Trophoblast cell (in vitro differentiated cells and primary cell): ENCODE measurements at places on chromosomes 5 and 9.

- no peak for DNase-seq
These were observed 356.8 kb upstream of the CHD1 start for GRCh38 chr5:99285606-99286005.

GRCh38 chr5:89313804-89314588 is 431.0 kb upstream of the MEF2C start:
- DNase-seq: no peak

- peak; percentile 17 for DNase-seq
These were observed 2.7 kb downstream of the RPL37 start for GRCh38 chr5:40832345-40832744.

DNA sequence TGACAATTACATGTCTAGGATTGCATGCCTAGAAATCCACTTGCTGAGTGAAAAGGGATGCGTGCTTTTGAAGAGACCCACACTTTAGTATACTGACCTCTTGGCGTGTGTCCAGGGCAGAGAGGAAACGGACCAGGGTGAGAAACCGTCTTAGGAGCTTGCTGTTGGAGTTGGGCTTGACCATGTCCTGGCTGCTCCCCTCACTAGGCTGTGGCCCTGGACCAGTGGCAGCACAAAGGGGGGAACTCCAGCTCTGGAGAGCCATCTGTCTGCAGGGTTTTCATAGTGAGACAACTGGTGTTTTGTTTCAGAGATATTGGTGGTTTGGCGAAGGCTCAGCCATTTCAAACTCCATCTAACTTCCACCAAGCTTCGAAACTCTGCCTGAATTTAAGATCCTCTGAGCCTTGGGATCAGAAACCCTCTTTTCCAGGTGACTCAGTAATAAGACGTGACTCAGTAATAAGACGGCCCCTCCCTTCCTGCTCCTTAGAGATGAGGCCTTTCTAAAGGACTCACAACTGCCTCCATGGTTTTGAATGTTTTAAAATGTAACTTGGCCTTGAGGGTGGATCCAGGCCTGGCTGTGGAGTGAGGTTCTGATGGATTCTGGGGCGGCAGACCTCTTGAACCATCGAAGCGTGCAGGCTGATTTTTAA is 165.8 kb downstream of the MELK start:
- no peak for DNase-seq

DNA sequence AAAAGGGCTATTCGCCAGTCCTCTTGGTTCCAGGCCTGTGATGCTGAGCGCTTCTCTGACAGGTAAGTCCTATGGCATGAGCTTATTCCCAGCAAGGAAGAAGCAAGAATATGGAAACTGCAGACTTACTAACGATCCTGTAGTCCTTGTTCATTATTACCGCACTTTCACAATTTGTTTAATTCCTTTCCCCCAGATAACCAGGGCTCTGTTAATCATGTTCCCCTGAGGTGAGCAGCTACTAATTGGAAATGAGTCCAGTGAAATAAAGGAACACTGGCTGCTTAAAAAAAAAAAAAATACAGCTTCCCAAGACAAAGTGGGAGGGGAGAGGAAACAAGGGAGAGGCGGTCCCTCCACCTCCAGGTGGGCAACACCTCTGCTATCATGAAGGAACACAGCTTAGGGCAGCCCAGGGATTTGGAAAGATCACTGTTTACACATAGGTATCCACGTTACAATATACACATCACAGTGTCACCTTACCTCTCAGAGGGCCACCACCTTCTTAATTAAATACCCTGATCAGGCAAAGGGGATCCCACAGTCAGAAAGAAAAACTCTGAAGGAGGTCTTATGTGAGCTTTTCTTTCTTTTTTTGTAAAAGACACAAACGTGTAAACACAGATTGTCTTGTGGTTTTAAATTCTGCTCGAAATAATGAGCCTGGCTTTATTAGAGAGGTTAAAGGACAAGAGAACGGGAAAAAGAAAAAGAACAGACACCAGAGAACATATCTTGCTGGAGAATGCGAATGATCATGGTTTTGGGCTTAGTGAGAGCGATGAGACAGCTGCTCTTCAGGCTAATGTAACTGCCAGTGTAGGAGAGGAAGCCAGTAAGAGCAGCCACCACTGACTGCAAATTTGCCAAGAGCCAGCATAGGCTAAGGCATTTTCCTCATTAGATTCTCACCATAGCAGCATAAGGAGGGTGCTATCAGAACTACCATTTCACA is 258.6 kb downstream of the CRB2 start:
- no peak for DNase-seq

DNA sequence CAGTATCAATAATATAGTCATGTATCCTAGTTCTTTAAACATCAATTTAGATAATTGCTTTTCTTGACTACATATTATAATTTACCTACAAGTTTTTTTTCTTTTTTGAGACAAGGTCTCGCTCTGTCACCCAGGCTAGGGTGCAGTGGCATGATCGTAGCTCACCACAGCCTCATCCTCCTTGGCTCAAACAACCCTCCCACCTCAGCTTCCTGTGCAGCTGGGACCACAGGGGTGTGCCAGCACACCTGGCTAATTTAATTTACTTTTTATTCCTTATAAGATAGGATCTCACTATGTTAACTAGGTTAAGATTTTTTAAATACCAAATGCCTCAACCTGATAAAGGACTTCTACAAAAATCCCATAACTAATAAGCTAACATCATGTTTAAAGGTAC is 21.1 kb downstream of the UIMC1 start:
- no peak for DNase-seq

DNA sequence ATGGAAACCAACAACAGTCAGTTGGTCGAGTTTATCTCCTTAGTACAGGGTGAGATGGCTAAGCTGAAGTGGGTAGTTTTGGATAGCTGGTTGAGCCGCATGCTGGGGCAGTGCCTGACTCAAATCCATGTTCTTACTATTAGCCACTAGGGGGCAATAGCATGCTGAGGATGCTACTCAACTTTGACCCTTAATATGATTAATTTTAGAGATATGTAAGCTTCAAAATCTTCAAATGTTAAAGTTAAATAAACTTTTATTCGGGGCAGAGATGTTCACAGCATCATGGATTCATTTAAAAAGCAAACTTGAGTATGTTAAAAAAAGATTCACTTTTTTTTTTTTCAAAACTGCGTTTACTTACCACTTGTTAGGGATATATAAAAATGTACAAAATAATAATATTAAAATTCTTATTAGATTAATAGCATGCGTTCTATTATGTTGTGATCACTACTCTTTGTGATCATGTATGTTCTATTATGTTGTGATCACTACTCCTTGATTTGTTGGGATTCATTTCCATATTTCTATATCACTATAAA is 57.0 kb downstream of the C9orf153 start:
- DNase-seq: peak; percentile 70

DNA sequence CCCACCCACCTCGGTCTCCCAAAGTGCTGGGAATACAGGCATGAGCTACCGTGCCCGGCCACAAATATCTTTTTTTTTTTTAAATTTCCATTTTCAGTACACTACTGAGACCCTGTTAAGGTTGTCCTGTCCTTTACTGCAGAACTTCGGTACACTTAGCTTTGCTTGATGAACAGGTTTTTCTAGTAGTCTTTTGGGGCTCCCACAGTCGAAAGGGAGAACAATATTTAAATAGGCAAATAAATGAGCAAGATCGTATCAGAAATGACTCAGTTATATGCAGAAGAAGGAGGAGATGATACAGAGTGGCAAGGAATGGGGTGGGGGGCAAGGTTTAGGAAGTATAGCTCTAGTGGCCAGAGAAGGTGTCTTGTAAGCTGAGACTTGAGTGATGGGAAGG is 52.7 kb downstream of the MSX2 start:
- DNase-seq: no peak

GRCh38 chr9:99393993-99394392 is 171.9 kb downstream of the SEC61B start:
- DNase-seq: no peak

- DNase-seq: peak; percentile 98
These were observed 89.1 kb downstream of the CRB2 start for GRCh38 chr9:123445116-123445515.

- DNase-seq: no peak
These were observed 151.2 kb upstream of the WWC1 start for GRCh38 chr5:168140241-168140640.

- DNase-seq: peak; percentile 60
These were observed 648.5 kb upstream of the WWC1 start for GRCh38 chr5:167642779-167643517.

GRCh38 chr9:15289603-15290002 is 17.4 kb downstream of the TTC39B start:
- no peak for DNase-seq

DNA sequence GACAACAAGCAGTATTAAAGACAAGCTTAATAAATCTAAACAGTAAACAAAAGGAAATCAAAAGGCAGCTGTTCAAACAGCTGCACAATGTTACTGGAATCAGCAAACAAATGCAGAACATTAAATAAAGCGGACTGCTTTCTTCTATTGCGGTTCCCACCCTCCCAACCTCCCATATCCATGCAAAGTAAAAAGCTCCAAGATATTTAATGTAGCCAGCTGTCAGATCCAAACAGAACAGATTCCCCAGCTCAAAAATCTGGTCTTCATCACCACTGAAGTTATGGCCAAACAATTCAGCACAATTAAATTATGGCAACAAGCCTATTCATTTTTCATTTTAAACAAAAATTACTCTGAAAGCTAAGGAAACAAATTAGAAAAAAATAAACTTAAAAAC is 75.9 kb downstream of the SLC38A9 start:
- DNase-seq: no peak

- DNase-seq: no peak
These were observed 220.0 kb downstream of the TRIM36 start for GRCh38 chr5:114949756-114950155.

DNA sequence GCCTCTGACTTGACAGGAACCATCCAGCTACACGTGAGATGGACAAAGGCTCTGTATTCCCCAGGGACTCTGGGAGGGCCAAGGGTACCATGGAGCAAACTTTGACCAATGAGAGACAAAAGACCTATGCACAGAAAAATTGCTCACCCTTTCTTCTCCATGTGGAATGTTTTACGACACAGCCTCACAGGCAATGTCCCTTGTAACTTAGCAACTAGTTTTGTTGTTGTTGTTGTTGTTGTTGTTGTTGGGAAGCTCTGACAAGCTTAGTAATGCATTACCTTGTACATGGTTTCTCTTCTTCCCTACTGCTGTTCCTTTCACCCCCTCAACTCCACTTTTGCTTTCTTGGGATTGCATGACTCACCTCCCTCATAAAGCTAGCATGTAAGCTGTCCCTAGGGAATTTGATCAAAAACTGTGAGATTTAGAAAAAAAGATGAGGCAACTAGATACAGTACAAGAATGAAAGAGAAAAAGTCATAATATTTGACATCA is 550.9 kb downstream of the RAB3C start:
- DNase-seq: peak; percentile 88
